Stimulated activated CD4-positive, alpha-beta T cell treated with anti-CD3 and anti-CD28 coated beads, Interleukin-1b, Interleukin-23, amount 100 ng/mL, for 1 hour (primary cell): ENCODE measurements at places on chromosomes 11 and 22.

DNA sequence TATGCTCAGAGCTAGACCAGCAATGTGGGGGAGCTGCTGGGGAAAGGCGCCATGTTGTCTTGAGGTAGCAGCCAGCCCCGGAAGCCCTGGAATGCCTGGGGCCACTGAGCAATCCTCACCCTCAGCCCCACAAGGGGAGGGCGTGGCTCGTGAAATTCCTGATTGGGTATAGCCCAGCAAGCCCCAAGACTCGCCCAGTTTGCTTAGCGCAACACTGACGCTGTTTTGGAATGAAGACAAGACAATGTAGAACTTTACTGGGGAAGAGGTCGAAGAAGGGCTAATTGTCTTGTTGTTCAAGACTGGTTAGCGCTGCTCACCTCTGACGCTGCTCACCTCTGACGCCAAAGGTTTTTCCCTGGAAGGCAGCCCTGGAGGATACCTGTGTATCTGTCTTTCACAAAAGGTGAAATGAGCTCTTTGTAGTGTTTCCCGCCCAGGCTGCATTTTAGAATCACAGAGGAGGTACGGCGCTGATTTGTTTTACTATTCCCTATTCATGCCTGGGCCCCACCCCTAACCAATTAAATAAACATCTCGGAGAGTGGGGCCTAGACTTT is 47.6 kb downstream of the ST3GAL4 start:
- no peak for DNase-seq

- DNase-seq: no peak
Observed at GRCh38 chr11:130243816-130244215, 70.9 kb downstream of the ZBTB44 start.

DNA sequence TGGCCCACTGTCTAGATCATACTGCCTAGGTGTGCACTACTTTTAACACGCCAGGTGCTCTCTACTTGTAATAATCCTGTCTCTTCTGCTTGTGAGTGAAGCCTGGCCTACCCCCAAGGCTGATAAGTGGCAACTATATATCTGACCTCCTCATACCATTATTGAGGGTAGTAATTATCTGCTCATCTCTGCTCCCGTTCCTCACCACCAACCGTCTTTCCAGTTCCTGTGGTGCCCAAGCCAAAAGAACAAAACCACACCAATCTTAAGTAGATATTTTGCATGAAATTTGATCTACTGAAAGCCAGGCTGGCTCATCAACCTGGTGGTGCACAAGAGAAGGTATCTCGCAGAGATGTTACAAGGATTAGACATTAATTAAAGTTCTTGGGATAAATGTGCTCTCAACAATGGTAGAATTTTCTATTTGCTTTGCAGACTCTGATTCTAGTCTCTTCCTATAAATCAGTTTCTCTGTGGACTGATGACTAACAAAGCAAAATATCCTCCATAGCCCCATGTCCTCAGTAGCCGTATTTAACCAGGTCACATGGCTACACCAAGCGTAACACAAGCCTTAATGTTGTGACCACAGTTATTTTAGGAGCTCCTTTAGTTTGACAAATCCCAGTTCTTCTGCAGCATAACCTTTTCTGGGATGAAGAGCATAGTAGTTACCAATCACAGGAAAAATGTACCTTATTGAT is 267.2 kb downstream of the NTM start:
- no peak for DNase-seq

DNA sequence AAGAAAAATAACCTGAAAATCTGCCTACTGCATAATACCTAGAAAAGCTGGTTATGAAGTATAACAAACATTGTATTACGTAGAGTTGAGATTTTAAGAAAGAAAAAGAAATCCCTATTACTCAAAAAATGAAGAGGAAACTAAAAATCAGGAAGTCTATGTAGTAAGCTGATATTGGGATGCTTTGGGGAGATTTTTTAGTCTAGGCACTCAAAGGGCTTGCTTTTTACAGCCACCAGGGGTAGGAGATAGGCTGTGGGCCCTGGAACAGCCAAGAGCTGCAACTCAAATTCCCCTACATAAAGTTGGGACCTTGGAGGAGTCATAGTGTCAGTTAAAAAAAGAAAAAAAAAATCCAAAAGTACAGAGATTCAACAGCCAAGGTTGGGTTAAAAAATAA is 90.4 kb downstream of the RELT start:
- no peak for DNase-seq

- DNase-seq: no peak
Observed at GRCh38 chr11:8096575-8096974, 15.6 kb downstream of the TUB start.

DNA sequence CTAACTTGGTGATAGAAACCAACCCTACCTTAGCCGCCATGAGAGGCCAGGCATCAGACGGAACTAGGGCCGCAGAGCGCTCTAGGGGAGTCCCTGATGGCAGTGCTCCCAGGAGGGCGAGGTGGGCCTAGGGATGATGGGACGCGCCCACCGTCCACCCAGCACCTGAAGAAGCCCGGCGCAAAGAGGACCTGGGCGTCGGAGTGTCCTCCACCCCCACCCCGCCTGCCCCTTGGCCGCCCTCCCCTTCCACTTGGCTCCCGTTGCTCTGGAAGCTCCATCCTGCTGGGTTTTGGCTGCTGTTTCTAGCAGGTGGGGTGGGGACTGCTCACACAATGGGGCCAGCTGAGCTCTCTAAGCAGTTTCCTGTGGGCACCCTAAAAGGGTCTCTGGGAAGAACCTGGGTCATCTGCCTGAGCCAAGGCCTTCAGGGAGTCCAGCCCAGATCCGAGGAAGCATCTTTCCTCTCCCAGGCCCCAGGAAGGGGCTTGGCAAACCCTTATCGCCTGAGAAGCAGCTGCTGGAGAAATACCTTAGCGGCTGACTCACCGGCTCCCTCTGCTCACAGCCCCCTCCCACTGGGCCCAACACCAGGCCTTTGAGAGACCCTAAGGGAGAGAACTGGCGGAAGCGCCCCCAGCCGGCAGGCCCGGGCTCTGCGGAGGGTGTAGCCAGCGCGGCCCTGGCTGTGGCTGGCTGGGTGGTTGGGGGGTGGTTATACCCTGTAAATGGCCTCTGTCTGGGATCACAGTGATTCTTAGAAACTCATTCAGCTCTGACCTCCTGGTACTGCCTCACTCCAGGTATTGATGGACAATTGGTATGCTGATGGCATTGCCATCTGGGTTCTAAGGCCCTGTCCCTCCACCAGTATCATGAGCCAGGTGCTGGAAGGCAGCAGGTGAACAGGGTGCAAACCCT is 19.3 kb downstream of the CREB3L1 start:
- DNase-seq: no peak

DNA sequence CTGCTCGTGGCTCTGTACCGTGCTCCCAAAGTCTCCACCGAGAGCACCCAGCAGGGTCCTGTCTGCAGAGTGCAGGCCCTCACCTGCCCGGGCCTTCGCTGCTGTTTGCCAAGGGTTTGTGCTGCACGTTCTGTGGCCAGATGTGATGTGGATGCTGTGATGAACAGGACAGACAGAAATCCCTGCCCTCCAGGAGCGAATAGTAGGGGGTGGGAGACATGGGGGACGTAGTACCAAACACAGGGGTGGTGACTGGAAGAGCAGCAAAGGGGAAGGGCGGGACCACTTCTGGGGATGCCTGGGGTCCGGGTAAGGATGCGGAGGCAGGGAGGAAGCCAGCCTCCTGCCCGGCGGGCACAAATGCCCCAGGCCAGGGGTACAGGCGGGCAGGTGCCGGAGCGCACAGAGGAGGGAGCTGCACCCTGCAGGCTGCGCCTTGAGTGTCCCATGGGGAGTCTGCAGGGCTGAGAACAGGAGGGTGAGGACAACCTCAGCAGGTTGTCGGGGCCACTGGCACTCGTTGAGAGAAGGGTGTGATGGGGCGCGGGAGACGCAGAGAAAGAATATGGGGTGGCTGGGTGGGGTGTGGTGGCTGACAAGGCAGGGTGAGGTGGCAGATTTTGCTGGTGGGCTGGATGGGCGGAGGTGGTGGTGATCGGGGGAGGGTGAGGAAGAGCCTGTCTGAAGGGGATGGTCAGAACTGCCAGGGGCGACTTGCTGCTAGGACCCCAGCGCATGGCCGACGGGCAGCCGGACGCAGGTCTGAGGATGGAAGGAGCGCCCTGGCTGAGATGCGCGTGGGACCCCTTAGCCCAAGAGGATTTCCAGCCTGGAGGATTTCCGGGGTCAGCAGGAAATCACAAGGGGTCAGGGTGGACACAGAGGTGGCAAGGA is 16.3 kb upstream of the CTSD start:
- DNase-seq: no peak

DNA sequence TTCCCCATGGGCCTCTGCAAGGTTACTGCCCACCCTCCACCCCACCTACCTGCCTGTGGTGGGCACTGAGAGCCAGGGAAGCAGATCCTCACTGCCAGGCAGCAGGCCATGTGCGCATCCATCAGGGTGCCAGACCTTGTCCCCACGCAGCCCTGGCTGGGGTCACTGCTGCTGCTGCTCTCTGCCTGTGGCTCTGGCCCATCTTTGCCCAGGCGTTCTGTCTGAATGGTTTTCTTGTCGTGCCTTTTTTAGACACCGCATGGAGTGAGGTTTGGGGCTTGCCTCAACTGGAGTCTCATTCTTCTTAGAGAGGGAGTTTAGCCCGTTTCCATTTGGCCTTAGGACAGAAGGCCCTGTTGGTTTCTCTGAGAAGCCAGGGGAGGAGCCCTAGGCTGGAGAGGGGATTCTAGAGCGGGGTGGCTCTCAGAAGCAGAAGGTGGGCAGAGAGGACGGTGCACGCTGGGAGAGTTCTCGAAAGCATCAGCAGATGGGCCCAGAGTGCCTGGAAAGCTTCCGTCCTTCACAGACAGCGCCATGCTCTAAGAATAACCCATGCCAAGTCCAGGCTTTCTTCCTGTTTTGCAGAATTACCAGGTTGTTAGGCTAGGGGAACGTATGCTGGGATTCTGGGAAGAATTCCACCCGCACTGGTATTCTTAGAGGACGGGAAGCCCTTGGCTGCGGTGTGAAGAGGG is 8.1 kb downstream of the TANGO2 start:
- no peak for DNase-seq

DNA sequence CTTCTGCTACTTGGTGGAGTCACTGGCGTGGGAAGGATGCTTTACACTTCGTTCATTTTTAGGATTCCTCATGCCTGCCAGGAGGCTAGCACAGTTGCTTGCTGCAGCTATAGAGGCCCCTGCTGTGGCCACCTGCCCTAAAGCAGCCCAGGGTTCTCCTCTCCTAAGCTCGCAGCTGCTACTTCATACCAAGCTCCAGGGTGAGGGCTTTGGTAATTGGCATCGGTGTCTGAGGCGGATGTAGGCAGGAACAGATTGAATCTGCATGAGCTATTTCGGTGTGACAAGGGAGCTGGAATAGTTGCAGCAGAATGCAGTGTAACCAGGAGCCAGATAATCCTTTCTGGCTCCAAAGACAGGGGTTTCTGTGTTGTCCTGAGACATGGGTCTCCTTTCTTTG is 133.1 kb downstream of the MICAL2 start:
- DNase-seq: no peak

GRCh38 chr11:116808262-116809175 is 14.6 kb downstream of the APOA4 start:
- DNase-seq: no peak

- no peak for DNase-seq
Observed at GRCh38 chr11:125091247-125091876, 20.1 kb downstream of the TMEM218 start.

- DNase-seq: no peak
Observed at GRCh38 chr11:72617080-72617762, 57.0 kb downstream of the PDE2A start.

DNA sequence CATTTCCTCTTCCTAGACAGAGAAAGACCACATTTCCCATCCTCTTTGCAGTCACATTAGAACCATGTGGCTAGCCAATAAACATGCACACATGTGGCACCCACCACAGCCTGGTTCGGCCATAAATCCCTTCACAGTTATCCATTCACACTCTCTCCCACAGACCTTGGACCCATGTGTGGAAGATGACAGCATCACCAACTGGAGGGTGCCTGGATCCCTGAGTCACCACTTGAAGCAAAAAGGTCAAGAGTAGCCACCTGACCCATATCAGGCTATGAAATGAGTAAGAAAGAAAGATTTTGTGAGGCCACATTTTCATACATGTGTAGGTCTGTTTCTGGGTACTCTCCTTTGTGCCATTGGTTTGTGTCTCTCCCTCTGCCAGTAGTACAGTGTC is 9.0 kb upstream of the TMEM121B start:
- DNase-seq: no peak

DNA sequence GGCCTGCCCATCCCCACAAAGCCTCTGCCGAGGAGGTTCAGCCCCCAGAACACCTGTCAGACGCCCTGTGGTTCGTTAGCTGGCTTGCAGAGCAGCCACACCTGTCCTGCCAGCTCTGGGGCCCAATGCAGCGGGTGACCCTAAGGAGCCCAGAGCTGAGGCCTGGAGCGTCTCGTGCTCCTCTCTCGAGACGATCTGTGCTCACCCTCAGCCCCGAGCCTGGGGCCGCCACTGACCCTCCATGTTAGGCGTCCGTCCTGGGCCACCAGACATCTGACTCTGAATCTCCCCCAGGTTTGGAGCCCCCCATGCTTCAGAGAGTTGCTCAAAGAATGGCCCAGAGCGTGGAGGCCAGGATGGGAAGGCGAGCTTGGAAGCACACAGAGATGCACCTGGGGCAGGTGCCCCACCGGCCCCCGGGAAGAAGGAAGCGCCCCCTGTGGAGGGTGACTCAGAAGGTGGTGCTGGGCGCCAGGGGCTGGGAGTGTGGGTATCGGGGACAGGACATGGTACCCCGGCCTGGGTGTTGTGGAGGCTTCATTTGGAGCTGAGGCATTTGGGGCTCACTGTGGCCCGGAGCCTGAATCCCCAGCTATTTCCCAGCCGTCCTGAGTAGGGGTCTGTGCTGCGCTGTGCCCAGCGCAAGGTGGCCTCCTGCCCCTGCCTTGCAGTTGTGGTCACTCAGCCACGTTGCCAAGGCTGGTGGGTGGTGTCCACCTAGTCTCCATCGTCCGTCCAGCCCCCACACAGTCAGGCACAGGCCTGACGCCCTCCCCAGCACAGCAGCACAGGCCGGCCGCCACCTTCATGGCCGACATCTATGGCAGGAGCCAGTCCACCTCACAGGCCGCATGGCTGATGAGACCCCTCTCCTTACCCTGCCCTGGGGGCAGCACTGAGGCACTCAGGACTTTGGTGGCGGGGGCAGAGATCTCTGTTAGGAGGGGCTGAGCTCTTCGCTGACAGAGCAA is 36.2 kb downstream of the SBF1 start:
- no peak for DNase-seq

- peak; percentile 21 for DNase-seq
Observed at GRCh38 chr22:23243006-23243573, 62.8 kb downstream of the BCR start.

GRCh38 chr11:61947486-61948210 is 2.5 kb upstream of the BEST1 start:
- peak; percentile 23 for DNase-seq
